Hematopoietic multipotent progenitor cell (in vitro differentiated cells): ENCODE measurements at places on chromosomes 2 and 18.

GRCh38 chr18:24395049-24395795, 2.4 kb downstream of the OSBPL1A start:
- no peak for DNase-seq

DNA sequence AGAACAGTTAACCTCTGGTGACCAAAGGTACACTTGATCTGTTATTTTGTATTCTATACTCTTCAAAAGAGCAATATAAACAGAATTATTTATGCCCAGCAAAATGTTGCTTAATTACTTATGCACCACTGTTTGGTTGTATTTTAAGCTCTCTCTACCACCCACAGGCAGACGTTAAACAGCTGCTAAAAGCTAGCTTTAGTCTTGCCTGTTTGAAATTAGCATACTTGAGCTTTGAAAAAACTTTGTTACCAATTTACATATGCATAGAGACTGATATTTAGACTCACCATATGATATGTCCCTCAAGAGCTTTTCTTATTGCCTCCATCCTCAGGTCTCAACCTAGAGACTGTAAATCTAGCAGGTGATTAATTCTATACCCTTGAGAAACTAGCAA, 426.9 kb downstream of the NR4A2 start:
- no peak for DNase-seq

DNA sequence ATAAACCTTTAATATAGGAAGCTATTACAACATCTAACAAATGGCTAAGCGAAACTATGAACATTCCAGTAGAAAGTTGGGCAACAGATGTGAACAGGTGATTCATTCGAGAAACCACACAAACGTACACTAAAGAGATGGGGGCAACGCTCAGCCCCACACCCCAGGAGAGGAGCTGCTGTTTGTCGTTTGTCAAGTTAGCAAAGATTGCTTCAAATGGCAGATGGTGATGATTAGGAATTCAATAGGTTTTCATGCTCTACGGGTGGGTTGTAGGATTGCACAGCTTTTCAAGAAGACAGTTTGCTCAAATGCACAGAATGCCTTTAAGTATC, 154.7 kb upstream of the HDAC4 start:
- no peak for DNase-seq

GRCh38 chr2:72182547-72182946, 34.9 kb upstream of the CYP26B1 start:
- no peak for DNase-seq

DNA sequence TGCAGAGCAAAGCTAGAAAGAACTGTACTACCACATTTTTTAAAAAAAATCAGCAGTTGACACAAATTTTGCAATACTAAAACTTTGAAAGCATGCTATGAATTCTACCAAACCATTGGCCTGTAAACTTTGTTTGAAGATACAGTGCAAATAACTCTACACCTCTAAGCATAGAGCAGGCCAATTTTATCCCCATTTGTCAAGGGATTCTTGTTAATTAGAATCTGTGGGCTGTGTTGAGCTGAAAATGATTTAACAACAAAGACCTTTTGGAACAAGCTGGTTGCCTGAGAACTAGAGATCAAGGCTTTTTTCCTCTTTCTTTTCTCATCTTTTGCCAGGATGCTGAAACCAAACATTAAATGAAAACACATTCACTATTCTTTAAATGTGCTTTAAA, 886.0 kb upstream of the CDH2 start:
- DNase-seq = no peak

- no peak for DNase-seq
Observed at GRCh38 chr18:78304192-78305164, 675.1 kb upstream of the SALL3 start.

- no peak for DNase-seq
Observed at GRCh38 chr18:68803356-68803755, 5.5 kb downstream of the CCDC102B start.

DNA sequence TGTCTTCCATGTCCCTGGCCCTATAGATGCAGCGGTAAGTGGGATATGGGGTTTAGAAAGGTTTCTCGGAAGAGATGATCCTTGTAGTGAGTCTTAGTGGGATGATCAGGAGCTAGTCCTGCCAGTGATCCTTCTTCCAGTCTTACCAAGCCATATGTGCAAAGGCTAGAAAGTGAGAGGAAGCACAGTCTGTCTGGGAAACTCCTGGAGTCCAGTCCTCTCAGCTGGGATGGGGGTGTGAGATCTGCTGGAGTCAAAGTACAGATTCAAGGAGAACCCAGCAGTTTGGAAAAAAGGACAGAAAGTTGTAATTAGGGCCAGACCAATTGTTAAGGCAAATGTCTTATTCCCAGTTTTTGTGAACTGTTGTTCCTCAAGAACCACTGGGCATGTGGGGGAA, 83.3 kb downstream of the LIMS1 start:
- DNase-seq = no peak

DNA sequence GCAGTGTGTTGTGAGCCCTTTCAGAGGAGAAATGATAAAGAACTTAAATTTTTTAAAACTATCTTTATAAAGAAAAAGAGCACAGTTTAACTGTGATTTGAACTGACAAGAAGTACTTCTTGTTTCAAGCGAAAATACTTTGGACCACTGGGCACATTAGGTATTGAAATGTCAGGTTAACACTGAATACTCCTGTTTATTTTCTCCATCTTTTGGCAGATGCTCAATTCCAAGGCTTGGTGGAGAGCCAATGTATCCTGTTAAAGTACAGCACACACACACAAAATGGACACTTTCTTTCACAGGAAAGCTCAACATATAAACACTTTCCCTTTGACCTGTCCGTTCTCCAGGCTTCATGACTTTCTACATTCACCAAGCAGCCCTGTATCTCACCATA, 32.6 kb upstream of the SP3 start:
- peak; percentile 21 for DNase-seq

DNA sequence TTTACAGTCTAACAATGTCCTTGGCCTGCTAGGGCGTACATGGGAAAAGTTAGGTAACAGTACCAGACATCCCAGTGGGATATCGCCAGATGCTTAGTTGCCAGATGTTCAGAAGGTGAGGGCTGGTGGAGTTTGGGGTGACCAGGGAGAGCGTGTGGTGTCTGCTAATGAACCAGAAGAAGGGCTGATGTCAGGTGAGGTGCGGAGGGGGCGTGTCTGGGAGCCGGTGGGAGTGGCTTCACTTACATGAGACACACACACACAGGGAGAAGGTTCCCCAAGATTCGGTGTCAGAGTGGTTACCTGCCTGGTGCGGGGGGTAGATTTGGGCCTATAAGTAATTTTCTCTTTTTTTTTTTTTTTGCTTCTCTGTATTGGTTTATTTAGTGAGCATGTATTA, 12.2 kb downstream of the RAB31 start:
- no peak for DNase-seq

GRCh38 chr2:186530314-186530713, 44.3 kb downstream of the ZC3H15 start:
- DNase-seq = no peak

GRCh38 chr2:218781691-218782527, at the start of gene CYP27A1:
TSS of gene CYP27A1 (plus strand) at chr2:218782147. CDS start at chr2:218782183, 36 bp downstream.
- DNase-seq = no peak

DNA sequence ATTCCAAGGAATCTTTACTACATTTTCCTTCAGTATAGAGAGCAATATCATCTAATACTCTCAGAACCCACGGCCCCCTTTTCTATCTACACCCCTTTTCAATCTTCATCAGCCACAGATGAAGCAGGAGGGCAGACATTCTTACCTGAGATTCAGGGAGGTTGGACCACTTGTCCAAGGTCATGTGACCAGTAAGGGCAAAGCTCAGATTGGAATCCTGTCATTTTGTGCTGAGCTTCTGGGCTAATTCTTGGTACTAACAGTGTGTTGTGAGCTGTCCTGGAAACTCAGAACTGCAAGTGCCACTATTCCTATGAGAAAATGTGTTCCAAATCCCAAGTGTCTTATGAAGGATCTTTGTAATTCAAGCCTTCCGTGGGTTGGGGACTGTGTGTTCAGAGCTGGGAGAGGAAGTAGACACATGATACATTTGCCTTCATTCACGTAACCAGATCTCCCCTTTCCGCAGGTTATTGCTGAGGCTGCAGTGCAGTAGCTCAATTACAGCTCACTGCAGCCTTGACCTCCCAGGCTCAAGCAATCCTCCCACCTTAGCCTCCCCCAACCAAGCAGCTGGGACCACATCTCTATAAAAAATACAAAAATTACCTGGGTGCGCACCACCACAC, 3.3 kb downstream of the CHRNA1 start:
- DNase-seq = no peak

DNA sequence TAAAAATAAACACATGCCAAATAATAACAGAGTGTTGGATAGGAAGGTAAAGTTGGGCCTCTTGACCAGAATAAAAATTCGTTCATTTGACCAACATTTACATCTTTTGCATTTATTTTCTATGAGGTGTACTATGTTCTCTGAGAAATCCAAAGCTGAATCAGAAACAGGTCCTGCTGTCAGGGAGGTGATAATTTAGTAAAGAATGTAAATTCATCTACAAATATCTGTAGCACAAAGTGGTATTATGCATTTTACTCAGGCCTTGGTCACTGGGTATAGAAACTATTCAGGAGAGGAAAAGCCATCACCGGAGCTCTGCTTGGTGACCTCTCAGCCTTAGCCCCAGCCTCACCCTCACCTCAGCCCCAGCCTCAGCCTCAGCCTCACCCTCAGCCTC, 208.9 kb downstream of the SPP2 start:
- no peak for DNase-seq

DNA sequence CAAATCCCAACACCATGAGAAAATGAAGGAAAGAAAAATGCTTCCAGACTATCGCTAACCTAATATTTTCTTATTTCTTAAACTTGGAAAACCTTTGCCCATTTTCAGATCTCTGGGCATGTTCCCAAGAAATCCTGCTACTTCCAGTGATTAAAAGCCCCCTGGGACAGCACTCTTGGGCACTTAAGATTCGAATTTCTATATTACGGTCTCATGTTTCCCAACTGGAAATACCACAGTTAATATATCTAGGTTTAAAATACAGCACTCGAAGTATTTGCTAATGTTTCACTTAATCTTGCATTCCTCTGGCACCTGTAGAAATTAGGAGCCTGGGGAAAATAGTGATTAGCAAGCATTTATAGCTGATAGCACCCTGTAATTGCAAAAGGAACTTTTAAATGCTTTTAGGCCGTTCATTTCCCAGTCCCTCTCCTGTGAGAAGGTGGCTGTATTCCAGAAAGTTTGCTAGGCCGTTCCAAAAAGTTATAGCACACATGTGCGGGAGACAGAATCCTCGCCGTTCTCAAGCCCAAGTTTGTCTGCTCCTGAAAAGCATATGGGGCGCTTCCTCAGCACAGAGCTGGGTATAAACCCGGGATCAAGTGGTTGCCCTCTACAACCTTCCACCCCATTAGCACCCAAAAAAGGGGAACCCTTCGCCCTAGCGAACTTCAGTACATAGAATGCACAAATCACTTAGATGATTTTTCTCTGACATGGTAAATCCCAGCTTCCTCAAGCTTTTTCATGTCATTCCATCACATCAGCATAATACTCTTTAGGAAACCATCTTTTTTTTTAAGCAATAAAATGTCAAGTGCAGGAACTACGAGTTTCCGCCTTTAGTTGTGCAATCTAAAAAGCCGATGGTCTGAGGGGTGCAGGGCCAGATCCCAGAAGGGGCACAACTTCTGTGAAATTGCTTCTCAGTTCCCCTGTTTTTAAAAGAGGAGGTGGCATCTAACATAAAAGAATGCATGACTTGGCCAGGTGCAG, 60.6 kb downstream of the DIPK1C start:
- DNase-seq = peak; percentile 12

GRCh38 chr2:44310287-44310686, 35.0 kb downstream of the SLC3A1 start:
- DNase-seq = peak; percentile 12

GRCh38 chr2:231110551-231110950, 14.3 kb downstream of the HTR2B start:
- DNase-seq = no peak

- no peak for DNase-seq
Observed at GRCh38 chr18:2884706-2885285, 38.0 kb downstream of the EMILIN2 start.

DNA sequence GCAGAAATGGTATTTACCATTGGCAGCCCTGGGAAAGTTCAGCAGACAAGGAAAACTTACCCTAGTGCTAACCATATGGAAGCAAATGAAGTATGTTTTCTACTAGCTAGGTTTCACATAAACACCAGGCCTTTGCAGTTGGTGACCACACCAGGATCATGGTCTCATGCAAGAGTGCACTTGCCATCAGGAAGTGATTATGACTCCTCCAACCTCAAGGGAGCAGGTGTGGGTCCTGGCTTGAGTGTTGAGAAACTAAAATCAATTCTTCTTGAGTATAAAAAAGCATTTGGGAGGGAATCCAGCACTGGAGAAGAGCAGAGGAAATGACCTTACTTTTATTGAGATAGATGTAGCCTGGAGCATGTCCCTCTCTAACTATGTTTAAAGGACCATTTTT, 56.8 kb upstream of the SPAG16 start:
- no peak for DNase-seq

DNA sequence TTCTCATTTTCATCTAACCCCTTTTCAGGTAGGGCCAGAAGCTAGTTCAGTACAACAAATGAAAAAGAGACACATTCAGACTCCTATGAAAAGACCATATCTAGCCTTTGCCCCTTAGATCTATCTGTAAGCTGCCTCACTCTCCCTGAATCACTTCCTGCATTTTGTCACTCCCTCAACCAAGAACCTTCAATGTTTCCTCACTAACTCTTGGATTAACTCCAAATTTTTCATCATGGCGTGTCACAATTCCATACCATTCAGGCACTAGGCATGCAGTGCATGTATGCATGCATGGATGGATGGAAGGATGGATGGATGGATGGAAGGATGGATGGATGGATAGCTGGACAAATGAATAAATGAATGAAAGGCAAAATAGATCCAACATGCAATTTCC, 356.9 kb downstream of the TNS1 start:
- no peak for DNase-seq

- DNase-seq = no peak
Observed at GRCh38 chr2:151120011-151120410, 141.7 kb downstream of the RBM43 start.

DNA sequence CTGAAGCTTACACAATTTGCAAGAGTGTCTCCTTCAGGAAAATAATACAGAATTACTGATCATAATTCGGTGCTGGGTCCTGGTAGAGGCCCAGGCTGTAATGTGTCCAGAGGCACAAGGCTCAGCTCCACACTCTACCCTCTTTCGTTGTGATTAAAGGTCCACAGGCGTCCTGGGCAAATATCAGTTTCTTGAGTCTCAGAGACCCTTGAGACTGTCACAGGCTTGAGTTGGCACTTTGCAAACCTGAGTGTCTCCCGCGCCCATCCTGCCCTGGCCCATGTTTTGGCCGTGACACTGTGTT, 46.9 kb upstream of the SMAD7 start:
- DNase-seq = no peak

DNA sequence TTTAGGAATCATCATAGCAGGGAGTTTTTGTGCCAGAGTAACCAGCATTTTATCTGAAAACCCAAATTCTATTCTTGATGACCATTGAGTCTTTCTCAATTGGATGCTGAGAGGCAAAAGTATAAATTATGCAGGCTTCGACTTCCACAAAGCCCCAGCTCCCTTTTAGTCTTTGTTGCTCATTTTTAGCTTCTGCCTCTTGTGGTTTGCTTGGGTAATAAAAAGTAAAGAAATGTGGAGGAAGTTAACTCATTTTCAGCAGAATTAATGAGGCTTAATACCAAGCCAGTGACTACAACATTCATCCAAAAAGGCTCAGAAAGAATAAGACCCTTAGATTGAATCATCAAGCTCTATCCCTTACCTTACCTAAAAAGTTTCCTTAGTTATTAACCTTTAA, 18.6 kb downstream of the ERMN start:
- DNase-seq = peak; percentile 16

- DNase-seq = no peak
Observed at GRCh38 chr2:180010701-180011100, 3.6 kb upstream of the CWC22 start.
